ENCODE measurements at places on chromosomes 2 and 18. TPM values are rescaled to one million over a fixed set of nuclear protein-coding genes. Genes with fewer than 3 reads are reported as not detected.

DNA sequence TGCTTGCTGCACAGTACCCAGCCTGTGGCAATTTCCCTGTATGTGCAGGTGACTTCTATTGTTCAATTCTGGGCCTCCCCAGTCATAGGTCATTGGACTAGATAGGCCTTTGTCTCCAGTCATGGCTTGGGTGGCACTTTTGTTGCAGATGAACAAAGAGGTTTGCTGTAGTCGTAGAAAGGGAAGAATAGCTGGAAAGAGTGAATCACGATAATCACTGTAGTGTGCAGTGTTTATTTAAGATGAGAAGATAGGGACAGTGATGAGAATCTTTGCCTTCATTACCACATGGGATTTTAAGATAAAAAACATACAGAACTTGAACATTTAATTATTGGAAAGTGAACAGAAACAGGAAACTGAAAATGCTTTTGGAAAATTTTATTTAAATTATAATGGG, 156.1 kb upstream of the CYRIA start:
- DNase-seq = peak; percentile 15

DNA sequence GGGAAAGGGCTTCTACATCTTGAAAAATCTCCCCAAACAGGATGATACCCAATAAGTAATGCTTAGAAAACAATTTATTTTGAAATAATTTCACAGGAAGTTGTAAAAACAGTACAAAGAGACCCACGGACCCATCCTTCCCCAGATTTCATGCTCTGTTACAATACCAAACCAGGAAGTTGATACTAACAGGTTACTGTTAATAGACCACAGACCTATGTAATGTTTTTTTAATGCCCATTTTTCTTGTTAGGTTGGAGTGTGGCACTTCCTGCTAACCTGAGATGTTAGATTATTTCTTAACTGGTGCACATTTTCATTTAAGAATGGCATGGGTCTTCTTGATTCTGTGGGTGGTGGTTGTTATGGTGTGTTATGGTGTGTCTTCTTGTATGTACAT, 21.4 kb upstream of the MGAT5 start:
- no peak for DNase-seq

GRCh38 chr2:240369801-240370585, 65.5 kb upstream of the GPC1 start:
- peak; percentile 95 for DNase-seq

The LYG2 gene
- polyA plus RNA-seq = not detected

- no peak for DNase-seq
Observed at GRCh38 chr2:121242976-121243375, 42.0 kb downstream of the TFCP2L1 start.

GRCh38 chr2:28153851-28154250, 238.8 kb upstream of the FOSL2 start:
- no peak for DNase-seq

DNA sequence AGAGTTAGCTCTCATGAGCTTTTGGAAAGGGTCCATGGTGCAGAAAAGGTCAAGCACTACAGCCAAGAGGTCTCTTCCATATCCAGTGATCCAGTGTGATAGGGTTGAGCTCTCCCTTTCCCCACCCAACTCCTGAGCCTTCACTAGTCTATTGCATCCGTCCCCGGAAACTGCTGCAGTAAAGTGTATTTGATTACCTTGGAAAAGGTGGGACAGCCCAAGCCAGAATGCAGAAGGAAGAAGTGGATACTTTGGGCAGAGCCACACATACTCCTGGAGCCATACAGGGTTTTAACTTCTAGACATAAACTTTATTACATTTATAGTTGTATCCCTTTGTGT, 3.6 kb downstream of the PNKD start:
- DNase-seq = no peak

GRCh38 chr2:167114018-167114417, 225.7 kb downstream of the XIRP2 start:
- no peak for DNase-seq

DNA sequence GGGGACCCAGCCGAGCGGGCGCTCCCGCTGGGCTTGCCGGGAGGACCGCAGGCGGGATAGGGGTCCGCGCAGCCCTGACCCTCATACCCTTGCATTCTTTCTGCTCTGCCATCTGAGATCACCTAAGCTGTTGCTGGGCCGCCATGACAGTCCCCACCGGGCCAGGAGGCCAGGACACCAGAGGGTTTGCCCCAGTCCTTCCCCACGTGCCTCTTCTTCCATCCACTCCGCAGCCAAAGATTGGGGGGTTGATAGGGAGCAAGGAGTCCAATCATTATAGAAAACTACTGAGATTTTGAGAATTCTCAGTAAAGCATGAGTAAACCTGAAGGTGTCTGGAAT, 453 bp upstream of the GRB14 start:
- DNase-seq = no peak

DNA sequence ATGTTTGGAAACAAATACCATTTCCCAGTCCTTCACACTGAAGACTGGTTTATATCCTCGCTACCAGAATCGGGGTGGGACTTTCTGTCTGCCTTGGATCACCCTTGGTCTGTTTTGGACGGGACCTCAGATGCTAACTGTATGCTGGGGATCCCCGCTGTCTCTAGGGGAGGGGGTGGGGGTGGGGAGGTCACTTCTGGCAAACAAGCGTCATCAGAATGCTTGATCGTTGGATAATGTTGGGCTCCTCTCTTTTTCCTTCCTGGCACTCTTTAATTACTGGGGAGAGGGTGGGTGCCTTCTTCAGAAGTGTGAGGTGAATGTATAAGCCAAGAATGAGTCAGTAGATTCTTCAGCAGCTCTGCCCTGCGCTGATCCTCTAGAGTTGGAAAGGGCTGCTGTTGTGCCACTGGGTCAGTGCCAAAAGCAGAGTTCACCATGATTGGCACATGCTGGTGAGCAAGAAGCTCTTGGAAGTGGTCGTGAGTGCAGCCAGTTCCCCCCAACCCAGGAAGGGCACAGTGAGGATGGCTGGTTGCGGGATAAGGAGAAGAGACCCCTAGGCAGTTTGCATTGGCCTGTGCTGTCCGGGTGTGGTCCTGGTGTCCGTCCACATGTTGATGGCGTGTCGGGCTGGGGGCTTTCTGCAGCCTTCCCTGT, 32.2 kb downstream of the DGKD start:
- DNase-seq = peak; percentile 39

- DNase-seq = no peak
Observed at GRCh38 chr2:12606472-12607000, 110.2 kb upstream of the TRIB2 start.

The POTEI gene
- polyA plus RNA-seq = not detected

The HS1BP3 gene
- 21.8 TPM for polyA plus RNA-seq

The CNRIP1 gene
- polyA plus RNA-seq = 0.17 TPM

DNA sequence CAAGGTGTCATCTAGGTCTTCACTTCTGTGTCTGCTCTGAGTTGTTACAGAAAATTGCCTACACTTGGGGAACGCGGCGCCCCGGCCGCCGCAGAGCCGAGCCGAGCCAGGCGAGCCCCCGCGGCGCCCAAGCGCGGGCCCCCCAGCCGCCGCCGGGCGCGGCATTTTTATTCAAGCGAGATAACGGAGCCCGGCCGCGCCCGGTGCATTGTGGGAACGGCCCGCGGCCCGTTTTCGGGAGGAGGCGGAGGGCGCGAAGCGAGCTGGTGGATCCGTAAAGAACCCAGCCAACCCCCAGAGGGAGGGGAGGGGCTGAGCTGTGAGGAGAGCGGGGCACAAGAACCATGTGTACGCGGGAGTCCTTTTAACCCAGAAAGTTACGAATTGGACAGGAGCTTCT, 191.8 kb downstream of the FTCDNL1 start:
- no peak for DNase-seq

GRCh38 chr2:210128961-210129360, 42.2 kb downstream of the KANSL1L start:
- DNase-seq = no peak

- no peak for DNase-seq
Observed at GRCh38 chr2:206260188-206261012, 14.1 kb upstream of the ZDBF2 start.

The UGT1A1 gene
- polyA plus RNA-seq = 0.04 TPM

The TNFRSF11A gene
- polyA plus RNA-seq = 0.58 TPM

The ARHGAP28 gene
- 0.06 TPM for polyA plus RNA-seq

The NAT8 gene
- polyA plus RNA-seq = not detected

- DNase-seq = no peak
Observed at GRCh38 chr2:133287709-133288108, 280.6 kb downstream of the NCKAP5 start.

DNA sequence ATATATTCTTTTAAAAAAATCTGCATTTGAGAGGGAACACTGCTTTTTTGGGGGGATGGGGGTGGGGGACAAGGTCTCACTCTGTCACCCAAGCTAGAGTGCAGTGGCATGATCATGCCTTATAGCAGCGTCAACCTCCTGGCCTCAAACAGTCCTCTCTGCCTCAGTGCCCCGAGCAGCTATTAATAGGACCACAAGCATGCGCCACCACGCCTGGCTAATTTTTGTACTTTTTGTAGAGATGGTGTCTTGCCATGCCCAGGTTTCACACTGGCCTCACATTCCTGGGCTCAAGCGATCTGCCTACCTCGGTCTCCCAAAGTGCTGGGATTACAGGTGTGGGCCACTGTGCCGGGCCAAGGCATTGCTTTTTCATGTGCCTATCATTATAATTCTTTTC, 154.2 kb downstream of the ATAD2B start:
- no peak for DNase-seq

GRCh38 chr2:85376291-85377065, 21.9 kb downstream of the ELMOD3 start:
- no peak for DNase-seq

GRCh38 chr2:139155991-139156390, 375.8 kb upstream of the NXPH2 start:
- DNase-seq = no peak

GRCh38 chr2:18464913-18465312, 95.5 kb downstream of the RDH14 start:
- DNase-seq = no peak

The WDSUB1 gene
- polyA plus RNA-seq = 4.2 TPM

GRCh38 chr2:58594175-58594574, 353.1 kb upstream of the FANCL start:
- no peak for DNase-seq

All from foreskin keratinocyte (primary cell).